ENCODE measurements at places on chromosomes 3 and 15.

GRCh38 chr3:75015280-75015679 is 400.8 kb upstream of the CNTN3 start:
- DNase-seq = no peak

DNA sequence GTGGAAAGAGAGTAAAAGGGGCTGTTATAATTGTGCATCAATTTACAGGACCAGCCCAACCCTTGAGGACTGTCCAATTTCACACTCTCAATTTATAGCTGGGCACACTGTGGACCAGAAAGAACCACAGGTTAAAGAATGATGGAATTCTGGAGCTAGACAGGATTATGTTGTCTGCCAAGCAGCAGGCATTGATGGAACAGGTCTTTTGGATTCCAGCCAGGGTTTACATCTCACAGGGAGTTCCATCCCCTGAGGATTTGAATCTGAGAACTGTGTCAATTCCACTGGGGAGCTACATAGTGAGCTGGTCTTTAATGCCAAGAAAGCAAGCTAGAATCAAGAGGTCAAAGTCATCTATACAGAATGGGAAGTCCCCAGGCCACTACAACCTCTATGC is 389.5 kb upstream of the WNT5A start:
- no peak for DNase-seq

GRCh38 chr15:48017747-48018146 is 103.0 kb upstream of the SLC24A5 start:
- DNase-seq = no peak

- DNase-seq = no peak
Observed at GRCh38 chr3:176861137-176861536, 336.1 kb downstream of the TBL1XR1 start.
